ENCODE measurements at places on chromosomes 6 and 20. TPM values are rescaled to one million over a fixed set of nuclear protein-coding genes. Genes with fewer than 3 reads are reported as not detected.

Gene C6orf132
- 0.22 TPM for total RNA-seq

GRCh38 chr6:135851442-135852271 is at the start of gene PDE7B:
PDE7B (plus strand) TSS chr6:135851701.
- DNase-seq: peak; percentile 83

DNA sequence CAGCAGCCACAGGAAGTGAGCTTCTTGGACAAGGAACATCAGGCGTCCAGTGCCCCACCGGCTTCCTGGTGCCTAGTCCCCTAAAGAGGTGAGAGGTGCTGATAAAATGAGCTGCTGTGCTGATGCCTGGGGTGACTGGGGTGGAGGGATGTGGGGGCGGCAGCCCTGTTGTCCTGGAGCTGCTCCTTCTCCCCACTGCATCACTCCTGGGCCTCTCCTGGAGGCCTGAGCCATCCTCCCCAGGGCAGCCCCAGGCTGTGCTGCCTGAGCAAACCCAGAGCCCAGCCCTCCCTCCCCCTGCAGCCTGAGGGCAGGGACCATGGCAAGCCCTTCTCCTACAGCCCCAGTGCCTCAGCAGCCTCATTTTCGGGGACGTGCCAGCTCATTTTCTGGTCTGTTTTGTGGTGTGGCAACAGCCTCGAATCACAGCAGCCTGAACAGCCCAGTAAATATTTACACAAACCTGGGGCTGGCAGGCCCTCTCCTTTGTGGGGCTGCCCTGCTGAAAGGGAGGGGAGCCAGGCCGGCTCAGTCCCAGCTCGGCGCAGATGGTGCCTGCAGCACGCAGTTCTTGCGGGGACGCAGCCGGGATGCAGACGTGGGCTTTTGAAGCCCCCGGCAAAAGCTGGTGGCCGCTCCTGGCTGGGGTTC is 259.9 kb downstream of the DLL1 start:
- DNase-seq: no peak

GRCh38 chr20:60641879-60642447 is 610.1 kb upstream of the CDH4 start:
- DNase-seq: no peak

GRCh38 chr6:149864578-149865535 is 698 bp upstream of the LRP11 start:
- DNase-seq: no peak

DNA sequence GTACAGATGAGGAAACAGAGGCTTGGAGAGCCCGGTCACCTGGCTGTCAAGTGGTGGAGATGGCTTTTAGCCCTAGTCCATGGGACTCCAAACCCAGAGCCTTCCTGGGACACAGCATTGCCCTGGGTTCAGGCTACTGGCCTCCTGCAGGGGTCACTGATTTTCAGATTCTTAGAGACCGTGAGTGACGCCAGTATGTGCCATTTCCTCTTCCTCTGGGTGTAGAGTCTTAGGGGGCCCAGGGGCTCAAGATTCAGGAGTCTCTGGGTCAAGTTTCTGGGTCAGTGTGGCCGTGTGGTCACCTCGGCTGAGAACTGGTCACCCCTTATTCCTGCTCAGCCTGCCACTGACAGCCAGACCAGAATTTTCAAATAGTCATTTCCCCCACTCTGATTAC is 574 bp downstream of the ARHGAP40 start:
- DNase-seq: no peak

Gene ADAM33
- 3.3 TPM for total RNA-seq

DNA sequence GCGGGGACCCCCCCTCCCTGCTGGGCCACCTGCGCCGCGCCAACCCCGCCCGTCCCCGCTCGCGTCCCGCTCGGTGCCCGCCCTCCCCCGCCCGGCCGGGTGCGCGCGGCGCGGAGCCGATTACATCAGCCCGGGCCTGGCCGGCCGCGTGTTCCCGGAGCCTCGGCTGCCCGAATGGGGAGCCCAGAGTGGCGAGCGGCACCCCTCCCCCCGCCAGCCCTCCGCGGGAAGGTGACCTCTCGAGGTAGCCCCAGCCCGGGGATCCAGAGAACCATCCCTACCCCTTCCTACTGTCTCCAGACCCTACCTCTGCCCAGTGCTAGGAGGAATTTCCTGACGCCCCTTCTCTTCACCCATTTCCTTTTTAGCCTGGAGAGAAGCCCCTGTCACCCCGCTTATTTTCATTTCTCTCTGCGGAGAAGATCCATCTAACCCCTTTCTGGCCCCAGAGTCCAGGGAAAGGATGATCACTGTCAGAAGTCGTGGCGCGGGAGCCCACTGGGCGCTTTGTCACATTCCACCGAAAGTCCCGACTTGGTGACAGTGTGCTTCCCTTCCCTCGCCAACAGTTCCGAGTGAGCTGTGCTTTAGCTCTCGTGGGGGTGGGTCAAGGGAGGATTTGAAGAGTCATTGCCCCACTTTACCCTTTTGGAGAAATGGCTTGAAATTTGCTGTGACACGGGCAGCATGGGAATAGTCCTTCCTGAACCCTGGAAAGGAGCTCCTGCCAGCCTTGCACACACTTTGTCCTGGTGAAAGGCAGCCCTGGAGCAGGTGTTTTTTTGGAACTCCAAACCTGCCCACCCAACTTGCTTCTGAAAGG is 2.1 kb downstream of the VEGFA start:
- peak; percentile 92 for DNase-seq

Gene BCAS4
- total RNA-seq: 0.24 TPM

DNA sequence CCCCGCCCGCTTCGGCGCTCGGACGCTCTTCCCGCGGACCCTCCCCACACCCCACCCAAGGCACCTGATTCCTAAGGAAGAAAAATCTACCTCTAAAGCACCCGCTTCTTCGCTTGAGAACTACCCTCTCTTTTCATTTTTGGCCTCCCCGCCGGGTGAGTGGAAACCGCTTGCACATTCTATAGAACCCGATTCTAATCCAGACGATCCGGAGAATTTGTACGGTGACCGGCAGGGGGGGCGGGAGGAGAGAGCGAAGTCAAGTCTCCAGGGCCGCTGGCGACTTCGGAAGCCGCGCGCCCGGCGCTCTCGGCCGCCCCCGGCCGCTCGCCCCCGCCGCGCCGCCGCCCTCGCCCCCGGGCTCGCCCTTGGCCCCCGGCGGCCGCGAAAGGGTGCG is at the start of gene RBM24:
Gene RBM24, plus strand, starts transcription at position 262 of the 397 bp plus-strand sequence. CDS start 221 bp downstream, outside the sequence.
- peak; percentile 74 for DNase-seq

- no peak for DNase-seq
Observed at GRCh38 chr6:137494988-137495702, 951 bp upstream of the OLIG3 start.

- no peak for DNase-seq
Observed at GRCh38 chr6:108675226-108676200, 114.8 kb downstream of the FOXO3 start.

Gene TTI1
- total RNA-seq: 14.2 TPM

DNA sequence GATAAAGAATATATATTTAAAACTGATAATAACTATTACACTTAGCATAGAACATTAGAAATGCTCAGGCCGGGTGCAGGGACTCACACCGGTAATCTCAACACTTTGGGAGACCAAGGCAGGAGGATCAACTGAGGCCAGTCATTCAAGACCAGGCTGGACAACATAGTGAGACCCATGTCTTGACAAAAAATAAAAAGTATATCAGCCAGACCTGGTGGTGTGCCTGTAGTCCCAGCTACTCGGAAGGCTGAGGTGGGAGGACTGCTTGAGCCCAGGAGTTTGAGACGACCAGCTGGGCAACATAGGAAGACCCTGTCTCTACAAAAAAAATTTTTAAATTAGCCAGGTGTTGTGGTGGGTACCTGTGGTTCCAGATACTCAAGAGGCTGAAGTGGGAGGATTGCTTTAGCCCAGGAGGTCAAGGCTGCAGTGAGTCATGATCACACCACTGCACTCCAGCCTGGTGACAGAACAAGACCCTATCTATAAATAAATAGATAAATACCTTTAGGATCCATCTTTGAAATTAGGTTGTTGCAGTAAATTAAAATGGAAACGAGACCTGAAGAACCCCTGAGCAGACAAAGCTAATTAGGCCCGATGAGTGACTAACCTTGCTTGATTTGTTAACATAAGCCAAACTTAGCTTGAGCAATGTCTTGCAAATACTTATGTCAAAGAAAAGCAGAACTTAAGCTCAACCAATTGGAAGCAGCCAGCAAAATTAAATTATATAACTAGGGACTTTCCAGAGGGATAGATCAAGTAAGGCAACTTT is 75.8 kb upstream of the E2F3 start:
- DNase-seq: no peak

DNA sequence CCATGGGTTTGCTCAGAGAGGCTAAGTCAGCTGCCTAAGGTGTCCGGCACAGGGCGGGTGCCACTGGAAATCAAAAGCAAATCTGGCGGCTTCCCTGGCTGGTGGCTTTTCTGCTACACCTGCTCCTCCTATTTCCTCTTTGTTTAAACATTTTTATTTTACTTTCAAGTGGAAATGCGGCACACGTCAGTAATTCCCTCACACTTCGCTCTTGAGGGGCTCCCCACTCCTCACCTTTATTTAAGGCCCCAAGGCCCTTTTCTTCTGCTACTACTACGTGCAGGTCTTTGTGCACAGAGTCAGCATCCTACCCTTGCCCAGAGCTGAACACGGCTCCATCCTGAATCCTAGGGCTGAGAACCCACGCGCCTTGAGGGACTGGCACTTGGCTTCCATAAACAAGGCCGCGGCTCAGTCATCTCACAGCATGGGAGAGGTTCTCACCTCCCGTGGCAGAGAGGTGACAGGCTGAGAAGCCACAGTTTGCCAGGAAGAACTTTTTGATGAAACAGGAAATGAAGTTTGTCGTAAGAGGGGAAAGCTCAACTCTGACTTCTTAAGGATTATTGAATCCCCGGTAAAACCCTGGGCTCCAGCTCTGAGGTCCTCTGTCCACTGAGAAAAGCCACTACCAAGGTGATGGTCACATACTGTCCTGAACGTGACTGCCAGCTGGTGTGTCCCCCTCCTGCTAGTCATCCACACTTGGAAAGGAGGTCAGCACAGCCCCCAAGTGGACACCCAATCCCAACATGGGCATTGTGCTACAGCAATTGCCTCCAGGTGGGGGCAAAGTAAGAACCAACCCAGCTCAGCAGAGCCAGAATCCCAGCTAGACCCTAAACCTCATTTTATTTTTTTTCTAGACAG is 48.0 kb downstream of the NFATC2 start:
- DNase-seq: no peak

Gene MUCL3
- total RNA-seq: not detected

- DNase-seq: no peak
Observed at GRCh38 chr20:44911264-44911921, 1.5 kb downstream of the PABPC1L start.

Gene FANCE
- total RNA-seq: 5.7 TPM

- DNase-seq: no peak
Observed at GRCh38 chr20:60934724-60935123, 317.3 kb upstream of the CDH4 start.

GRCh38 chr6:78867020-78867369 is 356 bp upstream of the IRAK1BP1 start:
- DNase-seq: no peak

DNA sequence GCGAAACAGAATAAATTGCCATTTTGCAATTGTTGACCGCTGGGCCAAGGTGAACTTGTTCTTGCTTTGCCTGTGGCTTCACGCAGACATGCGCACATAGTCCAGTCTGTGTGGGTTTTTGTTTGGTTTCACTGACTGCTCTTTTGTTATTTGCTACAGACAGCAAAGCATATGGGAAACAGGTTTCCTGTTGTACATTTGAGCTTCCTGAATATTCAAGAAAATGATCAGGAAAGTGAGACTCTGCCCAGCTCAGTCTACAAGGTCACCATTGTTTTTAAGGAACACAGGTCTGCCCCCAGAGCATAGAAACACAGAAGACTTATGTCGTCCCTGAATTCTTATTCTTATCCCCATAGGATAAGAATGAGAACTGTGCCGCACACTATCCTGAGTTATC is 55.6 kb downstream of the SASH1 start:
- DNase-seq: no peak
